NCI-H1417 treated with DMSO at 0.1 percent for 48 hours (cell line): ENCODE measurements at places on chromosomes 1 and 21.

GRCh38 chr21:39657091-39657689 is 44.5 kb downstream of the B3GALT5 start:
- no peak for DNase-seq

DNA sequence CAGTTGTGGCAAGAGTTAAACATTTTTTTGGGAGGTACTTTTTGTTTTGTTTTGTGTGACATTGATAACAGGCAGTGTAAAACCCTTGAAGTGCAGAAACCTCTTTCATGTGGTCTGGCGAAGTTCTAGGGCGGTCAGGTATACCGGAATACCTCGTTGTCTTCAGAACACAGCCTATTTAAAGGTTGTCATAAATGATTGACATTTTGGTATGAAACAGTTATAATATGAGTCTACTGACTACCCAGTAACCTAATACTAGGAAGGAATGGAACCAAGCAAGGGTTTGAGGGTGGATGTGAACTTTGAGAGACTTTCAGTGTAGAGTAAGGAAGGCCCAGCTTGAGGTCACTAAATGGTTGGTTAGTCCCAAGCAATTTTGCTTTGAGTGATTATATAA is 40.5 kb downstream of the PATJ start:
- DNase-seq: no peak

DNA sequence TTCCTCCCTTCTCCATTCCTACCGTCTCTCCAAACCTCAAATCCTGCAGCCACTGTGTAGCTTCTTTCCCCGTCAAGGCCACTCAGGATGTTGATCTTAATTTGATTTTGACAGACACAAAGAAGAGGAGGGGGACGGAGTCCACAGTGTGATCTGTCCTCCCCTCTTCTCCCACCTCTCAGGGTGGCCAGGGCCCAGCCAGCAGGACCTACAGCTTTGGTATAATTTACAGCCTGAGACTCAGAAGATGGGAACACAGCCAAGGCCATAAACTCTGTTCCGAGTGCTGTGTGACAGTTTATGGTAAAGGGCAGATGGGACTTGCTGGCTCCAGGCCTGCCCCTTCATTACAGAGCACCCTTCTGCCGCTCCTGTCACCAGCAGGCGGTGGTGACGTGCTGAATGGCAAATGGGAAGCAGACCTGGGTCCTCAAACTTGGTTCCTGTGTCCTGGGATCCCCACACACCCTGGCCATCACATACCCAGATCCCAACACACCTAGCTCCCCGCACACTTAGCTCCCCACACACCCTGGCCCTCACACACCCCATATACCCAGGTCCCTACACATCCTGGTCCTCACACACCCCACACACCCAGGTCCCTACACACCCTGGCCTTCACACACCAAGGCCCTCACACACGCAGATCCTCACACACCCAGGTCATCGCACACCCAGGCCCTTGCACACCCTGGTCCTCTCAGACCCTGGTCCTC is 71.6 kb downstream of the CD2 start:
- DNase-seq: peak; percentile 28

GRCh38 chr1:109027841-109028240 is 14.1 kb downstream of the WDR47 start:
- no peak for DNase-seq

DNA sequence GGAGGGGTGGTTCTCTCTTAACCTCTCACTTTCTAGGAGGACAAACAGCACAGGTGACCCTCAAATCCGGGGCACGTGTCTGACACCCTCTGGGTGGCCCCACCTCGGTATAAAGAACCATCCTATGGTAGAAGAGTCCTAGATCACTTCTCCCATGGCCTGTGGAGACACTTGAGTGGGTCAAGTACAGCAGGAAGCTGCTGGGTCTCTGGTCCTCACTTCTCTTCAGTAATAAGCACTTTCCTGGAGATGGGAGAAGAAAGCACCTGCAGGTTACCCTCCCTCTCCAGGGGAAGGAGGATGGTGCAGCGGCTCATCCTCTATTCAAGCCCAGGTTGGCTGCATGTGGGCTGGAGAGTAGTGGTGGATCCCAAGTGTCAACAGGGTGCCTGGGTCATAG is 17.0 kb downstream of the S100A7 start:
- no peak for DNase-seq

GRCh38 chr1:47694011-47694890 is 256.4 kb downstream of the FOXD2 start:
- DNase-seq: no peak

- no peak for DNase-seq
Observed at GRCh38 chr1:107142666-107143065, 1.8 kb downstream of the NTNG1 start.

- no peak for DNase-seq
Observed at GRCh38 chr1:8821084-8821483, 3.6 kb upstream of the RERE start.

DNA sequence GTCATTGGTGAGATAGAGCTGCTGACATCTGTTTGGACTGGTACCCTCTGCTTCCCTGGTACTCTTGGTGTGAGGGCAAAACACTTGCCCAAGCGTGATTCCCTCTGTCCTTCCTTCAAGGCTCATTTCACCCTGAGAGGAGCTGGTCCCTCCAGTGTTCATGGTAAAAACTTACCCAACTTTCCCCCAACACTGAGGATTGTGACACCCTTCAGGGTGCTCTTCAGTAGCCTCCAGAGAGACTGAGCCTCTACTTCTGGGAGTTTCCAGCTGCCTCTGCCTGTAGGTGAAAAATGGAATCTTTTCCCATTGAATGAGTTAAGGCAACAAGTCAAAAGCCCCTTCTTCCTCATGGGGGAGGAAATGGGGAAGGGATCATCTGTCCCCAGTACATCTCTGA is 9.6 kb downstream of the CCDC190 start:
- no peak for DNase-seq

- no peak for DNase-seq
Observed at GRCh38 chr1:203325418-203326091, 20.2 kb downstream of the BTG2 start.

GRCh38 chr1:87644033-87644578 is 315.4 kb downstream of the LMO4 start:
- DNase-seq: no peak
